Thoracic aorta (tissue), 2 donors: ENCODE measurements at places on chromosomes 7 and 10. TPM values are rescaled to one million over a fixed set of nuclear protein-coding genes. Genes with fewer than 3 reads are reported as not detected.

- H3K4me1 ChIP-seq = peaks cover 15% of the 10 kb centered on the region
- H3K27ac ChIP-seq = peak overlapping the region; percentile 98
- no peaks in the 10 kb centered on the region for H3K36me3 ChIP-seq
- H3K27me3 ChIP-seq = no peaks in the 10 kb centered on the region
- peak overlapping the region; percentile 96 for H3K4me3 ChIP-seq
Measured at GRCh38 chr7:106110885-106111654, 1.0 kb downstream of the SYPL1 start.

Gene PLCE1
- total RNA-seq = 13.5 TPM

DNA sequence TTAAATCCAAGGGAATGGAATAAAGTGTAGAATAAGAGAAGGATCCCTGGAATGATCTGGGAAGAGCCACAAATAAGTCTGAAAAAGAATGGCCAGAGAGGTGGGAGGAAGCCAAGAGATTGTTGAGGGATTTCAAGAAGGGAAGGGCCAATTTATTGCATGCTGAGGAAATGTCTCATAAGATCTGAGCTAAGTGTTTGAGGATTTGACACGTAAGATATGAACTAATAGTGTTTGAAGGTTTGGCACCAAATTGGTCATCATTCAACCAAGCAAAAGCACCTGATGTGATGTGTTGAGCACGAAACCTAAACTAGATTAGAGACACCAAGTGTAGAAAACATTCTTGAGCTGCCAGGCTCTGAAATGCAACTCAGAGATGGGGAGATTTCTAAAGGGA is 97.9 kb downstream of the TSPAN12 start:
- DNase-seq = no peak
- no peaks in the 10 kb centered on the region for H3K36me3 ChIP-seq
- H3K4me1 ChIP-seq = no peaks in the 10 kb centered on the region
- H3K27ac ChIP-seq = no peak overlapping the region
- H3K4me3 ChIP-seq = no peak overlapping the region
- no peaks in the 10 kb centered on the region for H3K27me3 ChIP-seq

- H3K36me3 ChIP-seq = no peaks in the 10 kb centered on the region
- no peaks in the 10 kb centered on the region for H3K27me3 ChIP-seq
- peaks cover 3% of the 10 kb centered on the region for H3K4me1 ChIP-seq
- H3K4me3 ChIP-seq = no peak overlapping the region
- no peak for DNase-seq
- H3K27ac ChIP-seq = no peak overlapping the region
Measured at GRCh38 chr10:69869291-69869961, 67.7 kb downstream of the COL13A1 start.

Gene NEUROD6
- not detected for total RNA-seq

DNA sequence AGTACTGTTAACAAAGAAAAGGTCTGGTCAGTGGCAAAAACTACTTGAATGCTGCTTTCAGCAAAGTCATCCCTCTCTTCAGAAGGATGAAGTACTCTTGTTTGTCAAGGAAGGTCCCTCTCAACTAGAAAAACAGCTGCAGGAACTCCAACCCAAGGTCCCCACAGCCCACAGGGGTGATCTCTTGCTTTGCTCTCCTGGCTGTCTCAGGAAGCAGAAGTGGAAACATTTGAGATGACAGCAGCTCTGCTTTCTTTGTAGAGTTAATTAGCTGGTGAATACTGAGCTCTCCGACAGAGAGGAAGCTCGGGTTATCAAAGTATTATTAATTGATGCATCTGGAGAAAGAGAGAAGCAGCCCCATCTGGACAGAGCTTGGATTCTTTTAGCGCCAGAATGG is 25.4 kb upstream of the LRGUK start:
- no peak overlapping the region for H3K27ac ChIP-seq
- DNase-seq = no peak
- H3K27me3 ChIP-seq = no peaks in the 10 kb centered on the region
- H3K4me1 ChIP-seq = no peaks in the 10 kb centered on the region
- no peaks in the 10 kb centered on the region for H3K36me3 ChIP-seq

Gene WEE2
- not detected for total RNA-seq

- DNase-seq = peak; percentile 70
- H3K4me3 ChIP-seq = no peak overlapping the region
- peaks cover 5% of the 10 kb centered on the region for H3K4me1 ChIP-seq
- H3K36me3 ChIP-seq = no peaks in the 10 kb centered on the region
Measured at GRCh38 chr7:42262964-42263363, 26.0 kb upstream of the GLI3 start.
